ENCODE measurements at places on chromosomes 6 and 20.
A peak's percentile ranks its signal among the peaks of the same experiment; 100 is the strongest.

- DNase-seq = peak; percentile 66
Observed at GRCh38 chr20:47272893-47273590, 83.5 kb downstream of the ZMYND8 start.

GRCh38 chr6:121333196-121333595 is 1.1 kb downstream of the TBC1D32 start:
- DNase-seq = no peak

DNA sequence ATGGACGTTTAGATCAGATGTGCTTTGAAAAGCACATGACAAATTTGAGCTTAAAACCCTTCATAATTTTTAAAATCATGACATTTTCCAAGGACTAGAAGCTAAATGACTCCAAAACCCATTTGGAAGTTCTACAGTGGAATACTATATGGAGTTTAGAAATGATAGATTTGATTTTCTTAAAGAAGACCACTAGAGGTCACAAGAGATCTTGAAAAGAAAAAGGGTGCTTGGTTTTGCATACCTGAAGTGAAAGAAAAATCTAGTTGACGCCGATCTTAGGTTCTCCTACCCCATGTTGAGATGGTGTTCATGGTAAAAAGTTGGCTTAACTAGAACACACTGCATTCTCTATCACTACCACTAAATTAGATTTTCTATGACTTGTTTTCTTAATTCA is 31.5 kb downstream of the CFAP61 start:
- DNase-seq = no peak

GRCh38 chr6:128246472-128247260 is 273.7 kb downstream of the PTPRK start:
- no peak for DNase-seq

DNA sequence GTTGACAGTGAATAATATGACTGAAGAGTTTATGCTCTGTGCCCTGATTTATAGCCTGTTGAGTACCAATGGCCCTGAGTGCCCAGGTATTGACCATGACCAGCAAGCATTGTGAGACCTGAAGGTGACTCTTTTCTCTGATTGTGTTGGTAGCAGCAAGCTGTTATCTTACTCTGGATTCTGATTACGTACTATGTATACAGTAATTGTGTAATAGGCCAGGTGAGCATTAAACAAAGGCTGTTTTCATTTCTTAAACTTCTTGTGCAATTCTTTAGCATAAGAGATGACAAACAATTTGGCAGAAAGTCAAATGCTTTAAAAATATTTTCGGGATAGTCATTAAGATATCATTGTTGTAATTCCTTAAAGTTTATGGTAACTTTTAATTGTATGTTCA is 111.7 kb upstream of the PTPRK start:
- no peak for DNase-seq

DNA sequence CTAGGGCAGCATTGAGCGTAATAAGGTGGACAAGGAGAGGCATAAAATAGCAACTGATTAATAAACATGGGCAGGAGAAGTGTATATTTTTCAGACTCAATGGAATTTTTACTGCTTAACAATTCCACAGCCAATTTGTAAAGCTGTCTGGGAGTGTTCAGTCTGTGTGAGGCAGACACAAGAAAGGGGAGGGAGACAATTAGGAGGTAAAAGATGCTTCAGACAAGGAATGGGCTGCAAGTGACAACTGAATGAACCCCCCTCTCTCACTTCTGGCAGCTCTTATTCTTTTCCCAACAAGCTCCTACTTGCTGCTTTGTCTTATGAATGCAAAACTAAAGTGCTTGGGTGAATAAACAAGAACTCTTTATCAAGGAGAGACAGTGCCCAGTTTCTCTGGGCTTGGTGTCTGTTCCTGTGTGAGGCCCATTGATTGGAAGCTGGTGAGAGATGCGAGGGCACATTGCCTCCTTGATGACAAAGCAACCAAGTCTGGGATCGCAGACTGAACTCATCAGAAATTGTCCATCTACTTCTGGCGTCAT is 575.3 kb downstream of the RNF144B start:
- no peak for DNase-seq

- no peak for DNase-seq
Observed at GRCh38 chr6:159074876-159075275, 30.1 kb upstream of the TAGAP start.

GRCh38 chr6:35522660-35523658 is 10.3 kb upstream of the TULP1 start:
- DNase-seq = peak; percentile 72

GRCh38 chr6:156451726-156452125 is 325.5 kb upstream of the ARID1B start:
- no peak for DNase-seq

- no peak for DNase-seq
Observed at GRCh38 chr6:24419526-24419925, 16.8 kb downstream of the MRS2 start.

DNA sequence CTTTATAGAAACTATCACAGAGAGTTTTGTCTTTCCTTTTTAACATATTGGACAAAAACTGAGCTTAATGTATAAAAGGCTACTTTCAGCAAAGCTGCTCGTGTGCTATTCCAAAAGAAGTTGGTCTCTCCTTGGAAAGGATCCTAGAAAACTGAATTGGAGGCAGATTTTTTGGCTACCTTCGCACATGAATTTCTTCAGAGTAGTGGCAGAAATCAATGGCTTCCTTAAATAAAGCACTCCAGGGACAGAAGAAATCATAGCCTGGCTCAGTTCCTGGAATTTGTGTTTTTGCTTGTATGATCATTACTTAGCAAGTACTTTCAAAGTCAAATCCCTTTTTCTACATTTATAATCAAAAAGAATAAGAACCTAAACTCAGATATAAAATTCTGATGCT is 780.3 kb downstream of the PHF3 start:
- no peak for DNase-seq

DNA sequence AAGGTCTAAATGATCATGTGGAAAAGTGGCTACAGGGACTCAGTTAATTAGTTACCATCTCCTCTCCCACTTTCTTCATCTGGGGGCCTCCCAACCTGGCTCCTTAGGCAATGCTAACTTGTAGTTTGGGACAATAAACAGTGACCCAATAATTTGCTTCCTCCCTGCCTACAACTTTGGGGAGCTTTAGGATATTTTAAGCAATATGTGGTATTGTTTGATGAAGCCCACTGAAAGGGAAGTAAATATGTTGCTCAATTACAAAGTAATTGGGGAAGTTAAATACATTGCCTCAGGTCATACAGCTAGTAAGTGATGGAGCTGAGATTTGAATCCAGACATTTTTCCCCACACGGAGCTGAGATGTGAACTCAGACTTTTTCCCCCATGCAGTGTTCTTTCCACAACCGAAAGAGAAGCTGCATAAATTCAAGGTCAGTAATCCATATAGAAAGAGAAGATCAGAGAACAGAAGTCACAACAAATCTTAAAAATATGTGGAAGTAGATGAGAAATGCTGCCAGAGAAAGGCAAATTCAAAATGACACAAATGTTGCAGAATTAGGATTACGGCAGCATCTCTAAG is 26.6 kb downstream of the ZHX3 start:
- DNase-seq = no peak

DNA sequence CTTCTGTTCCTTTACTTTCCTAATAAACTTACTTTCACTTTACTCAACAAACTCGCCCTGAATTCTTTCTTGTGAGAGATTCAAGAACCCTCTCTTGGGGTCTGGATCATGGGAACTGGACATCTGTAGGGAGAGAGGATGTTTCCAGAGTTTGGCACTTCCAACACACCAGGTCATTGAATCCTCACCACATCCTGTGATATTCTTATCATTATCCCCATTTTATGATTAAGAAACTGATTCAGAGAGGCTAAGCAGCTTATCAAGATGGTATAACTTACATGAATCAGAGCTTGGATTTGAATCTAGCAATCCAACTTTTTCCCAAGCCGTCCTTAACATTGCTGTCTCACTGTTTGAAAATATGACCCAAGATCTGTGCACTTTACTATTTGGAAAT is 15.5 kb downstream of the PPIL6 start:
- no peak for DNase-seq

DNA sequence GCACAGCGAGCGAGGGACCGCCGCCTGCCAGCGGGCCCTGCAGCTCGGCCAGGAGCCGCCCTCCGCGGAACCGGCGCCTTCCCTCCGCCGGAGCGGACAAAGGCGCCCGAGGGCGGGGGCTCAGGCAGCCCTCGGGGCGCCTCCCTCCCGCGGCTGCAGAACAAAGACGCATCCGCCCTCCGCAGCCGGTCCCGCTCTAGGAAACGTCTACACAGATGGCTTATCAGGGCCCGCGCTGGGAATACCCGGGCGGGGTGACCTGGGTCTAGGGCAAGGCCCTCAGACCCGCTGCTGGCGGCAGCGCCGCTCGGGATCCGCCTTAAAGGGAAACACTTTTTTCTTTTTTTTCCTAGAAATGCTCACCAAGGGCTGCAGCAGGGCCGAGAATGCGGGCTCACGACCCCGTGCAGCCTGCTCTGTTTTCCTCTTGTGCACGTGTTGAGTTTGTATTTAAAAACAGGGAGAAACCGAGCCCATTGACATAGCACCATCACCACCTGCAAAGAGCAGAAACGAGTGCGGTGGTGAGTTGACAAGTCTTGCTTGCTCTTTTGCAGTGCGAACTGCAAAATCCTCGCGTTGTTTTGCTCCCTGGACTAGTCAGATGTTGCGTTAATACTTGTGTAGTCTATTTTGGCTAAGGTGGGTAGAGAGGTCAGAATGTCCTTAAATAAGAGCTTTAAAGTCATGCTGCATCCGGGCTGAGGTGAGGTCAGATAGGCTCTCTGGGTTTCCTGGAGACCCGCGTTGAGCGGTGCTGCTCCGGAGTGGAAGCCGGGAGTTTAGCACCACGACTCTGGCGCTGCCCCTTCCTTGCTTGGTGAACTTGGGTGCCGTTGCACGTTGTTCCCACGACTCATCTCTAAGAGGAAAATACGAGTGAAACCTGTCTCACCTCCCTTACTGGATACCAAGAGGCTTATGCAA is 1.1 kb upstream of the RPS6KA2 start:
- DNase-seq = peak; percentile 22

- no peak for DNase-seq
Observed at GRCh38 chr6:35498422-35499067, 1.7 kb upstream of the TEAD3 start.

DNA sequence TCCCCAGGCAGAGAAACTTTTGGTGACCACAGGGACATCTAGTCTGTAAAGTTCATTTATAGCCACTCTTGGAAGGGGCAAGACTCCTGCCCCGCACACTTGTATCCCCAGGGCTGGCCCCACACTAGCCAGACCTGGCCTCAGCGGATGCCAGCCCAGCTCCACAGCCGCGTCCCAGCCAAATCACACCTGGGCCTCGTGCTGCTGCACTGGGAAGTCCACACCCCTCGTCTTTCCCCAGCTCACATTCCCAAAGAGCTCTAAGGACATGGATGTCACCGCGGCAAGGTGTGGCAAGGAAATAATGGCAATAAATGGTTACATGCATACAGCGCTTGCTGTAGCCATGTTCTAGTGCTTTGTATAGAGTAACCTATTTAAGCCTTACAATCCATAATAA is 8.6 kb downstream of the IP6K3 start:
- DNase-seq = no peak

GRCh38 chr6:76451926-76452709 is 379.7 kb upstream of the IMPG1 start:
- no peak for DNase-seq

GRCh38 chr20:53738039-53738944 is 144.7 kb upstream of the ZNF217 start:
- DNase-seq = no peak

DNA sequence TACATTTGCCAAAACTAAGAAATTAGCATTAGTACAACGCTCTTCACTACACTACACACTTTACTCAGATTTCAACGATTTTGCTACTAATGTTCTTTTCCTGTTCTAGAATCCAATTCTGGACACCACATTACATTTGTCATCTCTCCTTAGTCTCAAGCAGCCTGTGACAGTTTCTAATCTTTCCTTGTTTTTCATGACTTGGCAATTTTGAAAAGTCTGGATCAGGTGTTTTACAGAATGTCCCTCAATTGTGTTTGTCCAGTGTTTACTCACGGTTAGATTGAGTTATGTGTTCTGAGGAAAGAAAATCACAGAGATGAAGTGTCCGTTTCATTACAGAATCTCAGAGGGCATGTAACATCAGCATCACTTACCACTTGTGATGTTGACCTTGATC is 372.6 kb downstream of the TFAP2A start:
- no peak for DNase-seq

DNA sequence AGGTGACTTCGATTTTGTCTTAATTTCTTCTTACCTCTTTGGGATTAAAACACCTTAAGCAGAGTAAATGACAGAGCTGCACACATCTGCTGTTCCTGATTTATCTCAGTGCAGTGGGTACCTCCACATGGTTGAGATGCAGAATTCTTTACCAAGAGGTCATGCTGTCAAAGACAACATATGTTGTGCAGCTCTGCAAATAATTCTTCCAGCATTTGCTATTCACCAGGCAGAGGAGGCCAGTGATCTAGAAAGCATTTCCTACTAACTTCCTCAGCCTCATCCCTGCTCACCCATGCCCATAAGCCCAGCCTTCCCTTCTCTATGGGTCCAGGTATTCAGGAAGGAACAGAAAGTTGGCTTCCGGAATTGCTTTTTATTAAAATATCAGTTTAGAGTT is 109.3 kb downstream of the THBS2 start:
- DNase-seq = no peak
